AG08395 (cell line): ENCODE measurements at places on chromosomes 7 and 10.

- no peak for DNase-seq
These were observed 32.2 kb downstream of the LSM5 start for GRCh38 chr7:32458025-32458424.

DNA sequence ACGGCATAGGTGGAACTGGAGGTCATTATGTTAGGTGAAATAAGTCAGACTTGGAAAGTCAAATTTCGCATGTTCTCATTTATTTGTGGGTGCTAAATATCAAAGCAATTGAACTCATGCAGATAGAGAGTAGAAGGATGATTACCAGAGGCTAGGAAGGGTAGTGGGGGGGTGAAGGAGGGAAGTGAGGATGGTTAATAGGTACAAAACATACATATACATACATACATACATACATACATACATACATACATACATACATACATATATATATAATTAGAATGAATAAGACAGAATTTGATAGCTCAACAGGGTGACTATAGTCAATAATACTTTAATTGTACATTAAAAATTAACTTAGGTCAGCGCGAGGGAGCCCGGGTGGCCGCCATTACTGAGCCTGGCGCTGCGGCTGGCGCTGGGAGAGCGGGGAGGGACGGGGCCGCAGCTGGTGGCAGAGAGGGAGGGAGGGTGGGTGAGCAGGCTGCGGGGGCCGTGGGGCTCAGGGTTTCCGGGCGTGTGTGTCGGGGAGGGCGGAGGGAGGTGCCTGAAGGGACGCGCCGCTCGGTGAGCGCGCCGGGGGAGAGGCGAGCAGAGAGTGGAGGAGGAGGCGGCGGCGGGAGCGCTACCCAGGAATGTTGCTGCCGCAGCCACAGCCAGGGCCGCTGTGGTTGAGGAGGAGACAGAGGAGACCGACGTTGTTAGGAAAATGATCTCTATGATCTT, 85.8 kb upstream of the EGFR start:
- DNase-seq = peak; percentile 82

DNA sequence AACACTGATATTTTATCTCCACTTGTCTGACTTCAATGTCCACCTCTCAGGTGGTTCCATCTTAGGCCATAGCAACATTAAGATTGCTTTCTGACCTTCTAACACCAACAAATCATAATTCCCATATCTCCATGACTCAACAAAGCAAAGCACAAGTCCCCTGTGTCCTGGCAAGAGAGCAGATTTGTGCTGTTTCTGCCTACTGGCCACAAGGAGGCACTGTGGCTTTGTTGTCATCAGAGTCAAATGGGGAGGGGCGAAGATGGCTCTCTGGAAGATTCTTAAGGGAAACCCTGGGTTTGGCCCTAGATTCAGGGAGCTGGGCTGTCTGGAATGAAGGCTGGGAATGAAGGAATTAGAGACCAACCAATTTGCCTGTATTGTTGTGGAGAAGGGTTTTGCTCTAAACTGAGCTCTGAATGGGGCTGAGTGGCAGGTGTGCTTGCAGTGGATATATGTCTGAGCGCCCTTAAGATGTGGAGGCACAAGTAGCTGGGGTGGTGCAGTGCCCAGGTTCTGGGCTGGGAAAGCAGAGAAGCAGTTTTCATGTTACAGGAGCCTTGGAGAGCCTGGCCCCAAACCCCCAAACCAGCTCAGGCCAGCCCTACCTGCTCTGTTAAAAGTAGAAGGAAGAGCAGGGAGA, 154.8 kb upstream of the PRSS58 start:
- DNase-seq = peak; percentile 67

DNA sequence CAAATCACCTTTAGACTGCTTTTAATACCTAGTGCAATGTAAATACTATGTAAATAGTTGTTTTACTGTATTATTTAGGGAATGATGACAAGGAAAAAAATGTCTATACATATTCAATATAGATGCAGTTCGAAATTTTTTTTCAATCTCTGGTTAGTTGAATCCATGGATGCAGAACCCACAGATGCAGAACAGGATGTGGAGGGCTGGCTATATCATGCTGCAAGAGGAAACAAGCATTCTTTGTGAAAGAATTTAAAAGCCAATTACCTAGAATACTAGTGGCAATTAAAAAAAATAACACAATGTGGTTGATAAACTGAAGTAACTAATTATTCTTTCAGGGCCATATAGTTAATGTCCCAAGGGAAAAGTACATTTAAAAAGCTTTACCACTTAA, 170.4 kb downstream of the ZNF438 start:
- no peak for DNase-seq

DNA sequence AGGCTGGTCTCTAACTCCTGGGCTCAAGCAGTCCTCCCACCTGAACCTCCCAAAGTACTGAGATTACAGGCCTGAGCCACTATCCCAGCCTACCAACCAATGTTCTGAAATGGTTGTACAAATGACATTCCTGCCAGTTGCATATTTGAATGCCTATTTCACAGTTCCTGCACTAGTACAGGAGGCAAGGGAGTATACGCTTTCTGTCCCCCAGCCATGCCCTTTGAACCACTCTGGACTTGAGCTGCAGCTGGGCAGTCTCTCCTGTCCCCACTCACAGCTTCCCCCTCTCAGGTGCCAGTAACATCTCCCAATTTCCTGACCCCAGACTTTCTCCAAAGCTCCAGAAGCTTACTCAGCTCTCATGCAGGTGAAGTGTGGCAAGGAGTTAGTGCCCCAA, 58.9 kb downstream of the SPOCK2 start:
- DNase-seq = no peak

- DNase-seq = peak; percentile 73
These were observed 717 bp downstream of the ADCY1 start for GRCh38 chr7:45574669-45575500.

DNA sequence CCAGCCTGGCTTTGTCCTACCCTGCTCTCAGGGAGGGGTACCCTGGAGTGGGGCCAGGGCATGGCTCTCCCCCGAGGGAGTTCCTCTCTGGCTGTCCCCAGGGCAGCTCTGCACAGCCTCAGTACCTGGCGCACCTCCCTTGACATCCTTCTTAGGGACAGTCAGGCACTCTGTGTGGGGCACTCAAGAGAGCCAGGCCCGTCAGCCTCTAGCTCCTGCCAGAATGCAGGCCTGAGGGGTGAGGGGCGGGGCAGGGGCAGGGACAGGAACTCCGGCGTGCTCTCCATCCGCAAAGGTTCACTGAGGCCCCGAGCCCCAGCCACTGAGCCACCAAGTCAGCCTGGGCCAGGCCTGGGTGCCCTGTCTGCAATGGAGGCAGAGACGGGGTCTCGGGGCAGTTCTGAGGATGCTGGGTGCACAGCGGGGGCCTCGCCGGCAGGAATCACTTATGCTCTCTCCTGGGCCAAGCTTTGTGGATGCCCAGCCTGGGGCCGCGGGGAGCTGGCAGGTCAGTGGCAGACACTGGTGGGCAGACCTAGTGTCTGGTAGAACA, 10.1 kb downstream of the LIMK1 start:
- no peak for DNase-seq

DNA sequence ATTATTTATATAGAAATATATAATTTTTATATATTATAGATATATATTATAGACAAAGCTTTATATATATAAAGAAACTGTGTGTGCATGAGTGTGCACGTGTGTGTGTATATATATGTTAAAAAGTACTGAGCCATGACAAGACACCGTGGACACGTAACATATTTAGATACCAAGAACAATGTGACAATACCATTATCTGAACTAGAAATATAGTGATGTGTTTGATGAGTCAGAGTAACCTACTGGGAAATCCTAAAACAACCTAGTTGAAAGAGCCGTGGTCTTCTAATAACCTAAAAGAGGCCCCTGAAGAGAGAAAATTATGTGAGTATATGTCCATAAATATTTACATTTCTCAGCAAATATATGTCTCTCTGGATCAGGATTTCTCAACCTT, 50.7 kb upstream of the ITGB8 start:
- DNase-seq = no peak

- DNase-seq = peak; percentile 75
These were observed 48.3 kb downstream of the ZNF783 start for GRCh38 chr7:149310113-149310836.

DNA sequence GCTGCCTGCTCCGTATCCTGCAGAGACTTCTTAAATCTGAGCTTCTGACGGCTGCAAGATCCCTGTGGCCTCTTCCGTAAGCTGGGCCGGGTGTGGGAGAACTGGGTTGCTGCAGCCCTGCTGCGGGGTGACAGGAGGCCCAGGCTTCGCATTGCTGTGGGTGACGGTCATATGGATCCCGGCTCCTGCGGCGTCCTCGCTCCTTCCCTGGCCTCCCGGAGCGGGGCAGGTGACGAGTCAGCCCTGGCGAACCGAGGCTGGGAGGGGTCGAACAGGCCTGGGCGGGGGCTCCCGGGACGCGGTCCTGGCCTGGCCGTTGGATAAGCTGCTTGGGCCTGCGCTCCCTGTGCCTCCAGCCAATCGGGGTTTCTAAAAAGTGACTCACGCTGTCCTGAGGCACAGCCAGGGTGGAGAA, 7.8 kb upstream of the UBE2D1 start:
- peak; percentile 88 for DNase-seq

DNA sequence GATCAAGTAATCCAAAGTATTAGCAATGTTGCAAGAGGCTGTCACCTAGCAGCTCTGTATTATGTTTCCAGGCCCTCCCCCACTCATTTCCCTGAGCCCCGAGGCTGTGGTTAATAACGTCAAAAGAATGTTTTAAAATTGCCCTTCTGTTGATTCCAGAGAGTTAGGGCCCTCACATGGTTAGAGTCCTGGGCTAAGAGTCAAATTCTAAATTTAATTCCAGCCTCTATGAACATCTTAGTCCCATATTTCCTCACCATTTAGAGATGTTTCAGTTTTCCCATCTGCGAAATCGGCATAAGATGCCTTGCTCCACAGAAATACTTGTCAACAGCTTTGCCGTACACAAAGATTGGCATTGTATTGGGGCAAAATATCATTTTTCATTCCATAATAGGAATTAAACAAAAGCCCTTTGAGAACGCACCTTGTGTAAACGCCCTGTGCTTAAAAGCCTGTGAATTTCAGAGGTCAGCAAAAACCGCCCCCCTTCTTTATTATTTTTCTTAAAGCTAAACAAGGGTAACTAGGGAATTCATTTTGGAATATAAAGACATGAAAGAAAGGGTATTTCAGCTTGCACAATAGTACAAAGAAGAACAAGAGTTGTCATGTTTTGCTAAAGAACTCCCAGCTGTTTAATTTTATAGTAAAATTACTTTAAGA, 135.8 kb downstream of the ARID5B start:
- peak; percentile 65 for DNase-seq

GRCh38 chr10:48556713-48557112, 48.2 kb downstream of the ARHGAP22 start:
- no peak for DNase-seq

DNA sequence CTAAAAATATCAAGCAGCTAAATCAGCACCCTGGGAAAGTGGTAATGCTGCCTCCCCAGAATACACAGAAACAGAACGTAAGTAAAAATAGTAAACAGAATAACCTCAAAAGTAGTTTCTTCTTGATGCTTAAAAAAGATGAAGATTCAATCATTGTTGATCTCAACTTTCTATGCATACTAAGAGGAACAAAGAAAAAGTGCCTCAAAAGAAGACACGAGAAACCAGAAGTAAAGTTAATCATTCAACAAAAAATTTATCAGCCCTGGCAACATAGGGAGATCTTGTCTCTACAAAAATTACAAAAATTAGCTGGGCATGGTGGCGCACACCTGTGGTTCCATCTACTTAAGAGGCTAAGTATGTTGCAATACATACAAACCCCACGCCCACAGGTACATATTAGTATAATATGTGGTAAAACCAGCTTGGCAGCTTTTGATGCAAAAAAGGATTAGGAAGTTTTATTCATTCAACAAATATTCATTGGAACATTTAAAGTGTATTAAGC, 153.7 kb downstream of the NRBF2 start:
- DNase-seq = no peak

DNA sequence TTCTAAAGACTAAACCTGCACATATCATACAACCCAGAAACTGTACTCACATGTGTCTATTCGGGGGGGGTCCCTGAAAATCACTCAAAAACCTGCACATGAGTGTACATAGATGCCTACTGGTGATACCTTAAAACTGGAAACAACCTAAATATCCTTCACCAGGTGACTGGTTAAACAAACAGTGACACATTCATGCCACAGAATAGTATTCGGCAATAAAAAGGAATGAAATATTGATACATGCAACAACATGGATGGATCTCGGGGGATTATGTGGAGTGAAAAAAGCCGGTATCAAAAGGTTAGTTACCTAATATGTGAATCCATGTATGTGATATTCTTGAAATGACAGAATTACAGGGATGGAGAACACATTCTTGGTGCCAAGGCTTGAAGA, 32.1 kb upstream of the EGFR start:
- DNase-seq = no peak

DNA sequence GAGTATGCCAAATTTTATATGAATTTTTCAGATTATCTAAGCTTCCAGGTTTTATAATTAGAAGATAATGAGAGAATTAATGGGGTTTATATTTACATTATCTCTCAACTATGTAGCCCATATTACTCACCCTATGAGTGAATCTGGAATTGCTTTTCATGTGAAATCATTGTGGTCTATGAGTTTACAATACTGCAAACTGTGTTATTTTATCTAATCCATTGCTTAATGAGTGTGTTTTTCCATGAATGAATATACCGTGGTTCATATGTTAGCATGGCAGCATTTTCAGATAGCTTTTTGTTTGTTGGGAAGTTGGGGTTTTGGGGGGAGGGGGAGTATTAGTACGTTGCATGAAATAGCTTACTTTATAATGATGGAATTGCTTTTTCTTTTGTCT, 44.5 kb downstream of the FGFBP3 start:
- DNase-seq = no peak

GRCh38 chr10:131207176-131207575, 104.3 kb downstream of the TCERG1L start:
- no peak for DNase-seq

- no peak for DNase-seq
These were observed 254.7 kb downstream of the KLF6 start for GRCh38 chr10:3530346-3530745.

GRCh38 chr7:132414857-132415256, 161.4 kb downstream of the PLXNA4 start:
- no peak for DNase-seq

GRCh38 chr7:47666164-47666862, 84.4 kb upstream of the TNS3 start:
- DNase-seq = no peak

DNA sequence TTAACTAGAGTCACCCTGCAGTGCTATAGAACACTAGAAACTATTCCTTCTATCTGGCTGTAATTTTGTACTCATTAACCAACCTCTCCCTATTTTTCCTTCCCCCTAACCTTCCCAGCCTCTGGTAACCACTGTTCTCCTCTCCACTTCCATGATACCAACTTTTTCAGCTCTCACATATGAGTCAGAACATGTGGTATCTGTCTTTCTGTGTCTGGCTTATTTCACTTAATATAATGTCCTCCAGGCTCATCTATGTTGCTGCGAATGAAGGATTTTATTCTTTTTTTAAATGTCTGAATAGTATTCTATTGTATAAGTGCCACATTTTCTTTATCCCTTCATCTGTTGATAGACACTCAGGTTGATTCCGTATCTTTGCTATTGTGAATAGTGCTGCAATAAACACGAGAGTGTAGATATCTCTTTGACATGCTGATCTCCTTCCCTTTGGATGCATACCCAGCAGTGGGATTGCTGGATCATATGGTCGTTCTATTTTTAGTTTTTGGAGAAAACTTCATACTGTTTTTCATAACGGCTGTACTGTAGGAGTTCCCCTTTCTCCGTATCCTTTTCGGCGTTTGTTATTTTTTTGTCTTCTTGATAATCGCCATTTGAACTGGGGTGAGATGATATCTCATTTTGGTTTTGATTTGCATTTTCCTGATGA, 101.4 kb downstream of the FAM107B start:
- no peak for DNase-seq

- DNase-seq = no peak
These were observed 96.2 kb downstream of the LHPP start for GRCh38 chr10:124557648-124558338.
